T-helper 22 cell (primary cell): ENCODE measurements at places on chromosomes 3 and 15.
A peak's percentile ranks its signal among the peaks of the same experiment; 100 is the strongest.

DNA sequence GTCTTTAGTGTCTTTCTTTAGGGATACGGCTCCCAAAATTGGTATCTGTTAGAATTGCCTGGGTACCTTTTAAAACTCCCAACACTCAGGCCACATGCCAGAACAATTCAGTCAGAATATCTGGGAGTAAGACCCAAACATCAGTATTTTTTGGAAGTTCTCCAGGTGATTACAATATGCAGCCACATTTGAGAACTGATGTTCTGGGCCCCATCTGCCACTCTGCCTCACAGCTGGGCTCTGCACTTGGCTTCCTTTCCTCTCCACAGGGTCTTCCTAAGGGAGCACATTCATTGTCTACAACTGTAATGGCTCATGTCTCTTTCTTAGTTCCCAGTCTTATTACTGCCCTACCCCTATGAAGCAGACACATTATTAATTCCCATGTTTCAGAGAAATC lies 394.5 kb downstream of the MFSD1 start:
- DNase-seq: no peak

DNA sequence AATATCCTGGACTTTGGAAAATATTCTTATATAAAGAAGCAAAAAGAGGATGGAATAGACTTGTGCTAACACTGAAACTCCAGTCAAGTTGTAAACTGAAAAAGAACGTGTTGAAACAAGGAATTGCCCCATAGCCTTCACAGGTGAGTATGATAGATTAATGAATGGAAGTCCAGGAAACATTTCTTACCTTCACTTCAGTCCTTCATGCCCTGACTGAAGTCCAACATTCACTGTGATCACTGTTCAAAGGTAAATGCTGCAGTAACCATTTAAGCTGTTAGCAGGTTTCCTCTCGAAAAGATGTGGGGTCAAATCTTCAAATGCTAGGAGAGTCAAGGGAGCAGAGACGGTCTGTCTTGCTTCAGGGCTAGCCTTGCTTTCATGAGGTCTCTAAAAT lies 46.1 kb downstream of the SLC30A4 start:
- no peak for DNase-seq

GRCh38 chr3:30632065-30632464 lies 25.7 kb downstream of the TGFBR2 start:
- DNase-seq: no peak

DNA sequence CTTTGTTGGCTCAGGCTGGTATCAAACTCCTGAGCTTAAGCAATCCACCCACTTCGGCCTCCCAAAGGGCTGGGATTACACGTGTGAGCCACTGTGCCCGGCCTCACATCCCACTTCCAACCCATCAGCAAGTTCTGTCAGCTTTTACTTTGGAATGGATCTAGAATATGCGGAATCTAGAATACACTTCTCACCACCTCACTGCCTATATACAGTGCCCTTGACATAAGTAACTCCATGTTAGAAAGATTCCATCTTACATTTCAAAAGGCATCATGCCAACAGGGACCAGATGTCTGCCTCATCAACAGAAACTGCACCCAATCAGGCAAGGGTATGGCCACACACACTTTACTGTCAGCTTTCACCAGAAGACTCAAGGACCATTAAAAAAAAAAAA lies 9.9 kb upstream of the RBSN start:
- no peak for DNase-seq

- no peak for DNase-seq
These were observed 81.6 kb downstream of the PPCDC start for GRCh38 chr15:75104804-75105557.

- no peak for DNase-seq
These were observed 10.2 kb downstream of the CA12 start for GRCh38 chr15:63371297-63371918.

DNA sequence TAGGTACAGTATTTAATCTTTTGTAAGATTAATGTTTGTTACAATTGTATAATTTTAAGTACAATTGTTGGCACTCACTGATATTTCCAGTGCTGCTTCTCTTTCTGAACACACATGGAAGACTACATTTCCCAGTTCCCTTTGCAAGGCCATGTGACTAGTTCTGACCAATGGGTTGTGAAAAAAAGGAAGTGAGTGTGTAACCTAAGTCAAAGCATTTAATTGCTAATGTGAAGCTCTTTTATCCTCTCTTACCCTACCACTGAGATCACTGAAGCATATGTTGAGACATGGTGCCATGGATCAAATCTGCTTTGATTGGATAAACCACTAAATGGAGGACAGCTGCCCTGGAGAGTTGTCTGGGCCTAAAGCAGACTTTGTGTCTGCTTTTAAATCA lies 83.9 kb upstream of the PLXND1 start:
- DNase-seq: peak; percentile 17

DNA sequence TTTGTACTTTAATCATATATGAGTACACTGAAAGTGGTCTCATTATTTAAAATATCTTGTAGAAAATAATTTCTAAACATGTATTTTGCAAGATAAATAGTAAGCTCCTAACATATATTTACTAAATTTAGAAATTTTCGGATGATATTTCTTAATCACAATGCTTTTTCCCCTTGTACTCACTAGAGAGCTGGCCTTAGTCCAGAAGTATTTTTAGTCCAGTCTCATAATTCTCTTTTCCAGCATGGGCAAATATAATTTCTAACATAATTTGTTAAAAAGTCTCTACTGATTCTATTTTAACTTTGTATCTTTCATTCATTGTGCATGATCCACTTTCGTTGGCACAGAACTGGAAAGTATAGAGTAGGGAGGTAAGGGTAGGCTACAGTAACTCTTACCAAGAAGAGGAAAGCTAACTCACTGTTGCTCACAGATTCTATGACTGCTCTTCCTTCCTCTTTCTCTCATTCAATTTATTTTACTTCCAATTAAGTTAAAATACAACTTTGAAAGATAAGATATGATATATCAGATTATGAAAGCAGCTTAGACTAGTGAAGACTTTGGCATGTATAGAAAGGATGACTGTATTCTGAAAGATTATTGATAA lies 39.3 kb downstream of the FGF7 start:
- DNase-seq: no peak

DNA sequence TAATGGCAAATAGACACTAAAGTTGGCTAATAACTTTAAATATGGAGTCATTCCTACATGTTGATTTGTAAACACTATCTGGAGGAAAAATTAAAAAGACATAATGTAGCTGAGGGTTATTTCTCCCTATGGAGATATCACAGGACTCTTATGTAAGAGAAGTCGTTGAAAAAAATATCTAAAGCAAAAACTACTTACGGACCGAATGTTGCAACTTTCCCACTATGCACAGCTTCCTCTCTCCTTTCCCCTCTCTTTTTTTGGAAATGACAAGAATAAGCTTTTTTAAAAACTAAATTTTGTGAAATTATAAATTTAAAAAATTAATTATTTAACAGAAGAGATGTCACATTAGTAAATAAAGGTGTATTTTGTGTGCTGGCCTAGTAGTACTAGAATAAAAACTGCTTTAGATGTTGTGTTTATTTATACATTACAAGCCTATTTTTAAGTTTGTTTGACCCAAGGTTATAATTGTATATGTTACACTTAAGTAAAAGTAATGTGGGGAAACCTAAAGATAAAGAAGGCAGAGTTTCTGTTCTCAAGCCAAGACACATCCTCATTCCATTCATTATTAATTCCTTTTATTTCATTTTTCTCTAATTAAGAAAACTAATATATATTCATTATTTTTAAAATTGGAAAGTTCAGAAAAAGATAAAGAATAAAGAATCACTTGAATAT lies 20.7 kb upstream of the PPARG start:
- no peak for DNase-seq

GRCh38 chr3:30548600-30548999 lies 57.8 kb upstream of the TGFBR2 start:
- DNase-seq: no peak

- no peak for DNase-seq
These were observed 20.0 kb downstream of the MASP1 start for GRCh38 chr3:187271582-187271981.

DNA sequence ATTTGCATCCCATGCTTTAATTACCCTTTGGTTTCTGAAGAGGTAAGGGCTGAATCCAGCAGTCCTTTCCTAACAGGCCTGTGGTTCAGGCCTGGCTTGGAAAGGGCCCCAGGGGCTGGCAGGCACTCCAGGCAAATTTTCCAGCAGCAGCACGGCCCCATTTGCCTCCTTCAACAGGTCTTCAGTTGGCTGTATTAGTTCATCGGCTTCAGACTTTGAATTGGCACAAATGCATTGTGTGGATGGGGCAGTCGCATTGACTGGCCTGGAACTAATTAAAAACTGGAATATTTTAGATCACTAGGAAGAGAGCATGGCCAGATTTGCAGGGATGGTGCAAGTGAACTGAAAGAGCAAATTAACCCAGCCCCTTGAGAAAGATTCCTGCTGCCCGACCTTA lies 207.8 kb upstream of the MCTP2 start:
- no peak for DNase-seq

DNA sequence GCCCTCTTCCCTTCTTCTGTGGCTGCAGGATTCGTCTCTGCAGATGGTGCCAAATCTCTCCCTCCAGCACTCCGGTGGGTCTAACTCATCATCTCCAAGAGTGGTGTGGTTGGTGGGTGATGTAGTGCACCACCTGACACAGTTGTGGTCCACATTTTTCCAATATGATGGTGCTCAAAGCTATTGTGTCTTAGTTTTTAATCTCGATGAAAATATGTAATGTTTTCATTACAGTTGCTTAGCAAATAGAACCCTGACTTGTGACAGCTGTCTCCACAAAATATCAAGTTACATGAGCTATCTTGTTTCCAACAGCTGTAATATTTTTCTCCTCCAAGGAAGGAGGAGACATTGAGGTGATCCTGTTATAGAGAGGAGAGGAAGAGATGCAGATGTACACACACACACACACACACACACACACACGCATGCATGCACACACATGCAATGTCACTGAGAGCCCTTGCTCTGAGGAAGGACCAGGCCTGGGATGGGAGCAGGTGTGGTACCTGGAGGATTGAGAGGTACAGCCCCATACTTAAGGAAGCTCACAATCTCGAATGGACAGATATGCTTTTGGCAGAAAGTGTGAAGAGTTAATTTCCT lies 15.7 kb upstream of the ESYT3 start:
- no peak for DNase-seq

DNA sequence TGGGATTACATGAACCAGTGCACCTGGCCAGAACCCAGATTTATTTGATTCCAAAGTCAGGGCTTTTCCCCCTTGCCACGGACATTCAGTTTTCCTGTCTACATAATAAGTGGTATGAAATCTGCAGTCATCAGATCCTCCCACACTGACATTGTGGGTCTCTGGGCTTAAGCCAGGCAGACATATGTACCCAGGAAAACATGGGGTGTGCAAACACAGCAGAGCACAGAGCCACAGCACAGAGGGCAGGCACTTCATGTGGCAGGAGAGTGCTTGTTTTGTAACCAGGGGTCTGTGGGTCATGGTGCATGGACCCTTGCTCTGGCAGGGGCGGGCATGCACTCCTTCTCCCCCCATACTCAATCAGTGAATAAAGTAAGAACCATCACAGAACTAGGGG lies 6.1 kb upstream of the ABTB1 start:
- no peak for DNase-seq

DNA sequence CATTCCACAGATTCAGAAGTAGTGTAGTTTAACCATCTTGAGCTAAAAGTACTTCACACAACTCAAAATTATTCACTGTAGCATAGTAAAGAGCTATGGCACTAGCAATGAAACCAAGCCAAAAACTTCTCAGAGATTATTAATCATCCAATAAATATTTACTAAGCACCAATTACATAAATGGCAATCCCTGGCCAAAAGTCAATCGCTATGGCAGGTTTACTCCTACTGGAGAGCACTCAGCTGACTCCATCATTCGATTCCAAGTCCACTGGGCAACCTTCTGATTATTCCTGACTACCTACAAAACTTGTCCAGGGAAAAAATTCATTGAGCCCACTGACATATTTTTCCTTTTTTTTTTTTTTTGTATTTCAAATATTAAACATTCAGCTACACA lies 23.9 kb downstream of the ATP13A3 start:
- no peak for DNase-seq

DNA sequence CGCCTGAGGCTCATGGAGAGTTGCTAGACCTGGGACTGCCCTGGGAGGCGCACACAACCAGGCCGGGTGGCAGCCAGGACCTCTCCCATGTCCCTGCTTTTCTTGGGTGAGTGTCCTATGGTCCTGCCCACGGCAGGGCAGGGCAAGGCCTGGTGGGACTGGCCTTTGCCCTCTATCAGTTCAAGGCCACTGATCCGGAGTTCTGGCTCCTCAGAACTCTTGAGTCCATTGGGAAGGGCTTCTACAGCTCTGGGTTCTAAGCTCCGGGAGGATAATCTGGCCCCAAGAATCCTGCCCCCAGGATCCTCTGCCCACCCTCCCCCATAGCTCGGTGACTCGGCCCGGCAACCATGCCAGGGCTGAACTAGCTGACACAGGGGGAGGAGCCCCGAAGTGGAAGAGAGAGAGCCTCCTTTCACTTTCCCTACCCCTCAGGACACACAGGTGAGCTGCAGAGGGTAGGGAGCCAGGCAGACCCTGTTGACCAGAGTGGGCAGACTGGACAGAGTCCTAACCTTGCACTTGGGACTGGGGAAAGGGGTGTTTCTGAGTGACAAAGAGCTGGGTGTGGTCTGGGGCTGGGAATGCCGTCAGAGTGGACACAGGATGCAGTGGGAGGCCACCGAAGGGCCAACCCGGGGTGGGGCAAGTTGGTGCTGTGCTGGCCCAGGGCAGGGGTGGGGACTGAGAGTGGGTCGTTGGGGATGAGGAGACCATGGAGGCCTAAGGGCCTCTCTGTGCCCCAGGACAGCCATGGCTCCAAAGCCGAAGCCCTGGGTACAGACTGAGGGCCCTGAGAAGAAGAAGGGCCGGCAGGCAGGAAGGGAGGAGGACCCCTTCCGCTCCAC lies 664 bp downstream of the PARP3 start:
- DNase-seq: no peak

GRCh38 chr3:147887797-147888196 lies 478.6 kb downstream of the ZIC1 start:
- DNase-seq: no peak

GRCh38 chr3:138513090-138513843 lies 78.9 kb downstream of the ESYT3 start:
- DNase-seq: no peak

DNA sequence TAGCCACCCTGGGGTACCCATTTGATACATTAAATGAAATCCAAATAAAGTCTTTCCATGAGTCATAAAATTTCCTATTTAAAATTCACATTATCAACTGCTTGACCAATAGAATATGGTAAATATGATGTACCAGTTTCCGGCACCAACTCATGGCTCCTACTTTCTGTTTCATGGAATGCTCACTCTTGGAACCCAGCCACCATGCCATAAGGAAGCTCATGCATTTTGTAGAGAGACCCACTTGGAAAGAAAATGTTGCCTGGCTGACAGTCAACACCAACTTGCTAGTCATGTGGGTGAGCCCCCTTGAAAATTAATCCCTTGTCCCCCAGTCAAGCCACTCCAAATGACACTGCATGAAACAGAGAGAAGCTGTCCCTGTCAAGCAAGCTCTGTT lies 57.2 kb downstream of the WWTR1 start:
- no peak for DNase-seq

- no peak for DNase-seq
These were observed 33.3 kb upstream of the TUBGCP5 start for GRCh38 chr15:23072633-23073032.
